Activated B cell treated with CpG ODN at 0.5 μM for 24 hours (primary cell): ENCODE measurements at places on chromosomes 16 and 17.

GRCh38 chr17:34067011-34067410, 188.1 kb upstream of the CCL2 start:
- no peak for DNase-seq

DNA sequence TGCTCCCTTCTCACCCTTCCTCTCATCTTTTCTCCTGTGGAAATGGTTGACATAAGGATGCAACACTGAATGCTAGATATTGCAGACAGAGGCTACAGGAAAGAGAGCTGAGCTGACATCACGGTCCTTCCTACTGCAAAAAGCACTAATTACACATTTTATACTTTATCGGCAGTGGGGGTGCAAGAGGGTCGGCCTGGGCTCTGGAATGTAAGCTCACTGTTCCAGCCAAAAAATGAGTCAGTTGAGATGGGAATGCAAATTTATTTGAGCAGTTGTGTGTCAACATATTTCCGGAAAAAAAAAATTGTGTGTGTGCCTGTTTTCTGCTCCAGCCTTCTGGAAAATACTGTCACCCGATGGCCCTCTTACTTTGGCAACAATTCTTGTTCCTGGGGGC, 14.1 kb upstream of the MRTFB start:
- no peak for DNase-seq

DNA sequence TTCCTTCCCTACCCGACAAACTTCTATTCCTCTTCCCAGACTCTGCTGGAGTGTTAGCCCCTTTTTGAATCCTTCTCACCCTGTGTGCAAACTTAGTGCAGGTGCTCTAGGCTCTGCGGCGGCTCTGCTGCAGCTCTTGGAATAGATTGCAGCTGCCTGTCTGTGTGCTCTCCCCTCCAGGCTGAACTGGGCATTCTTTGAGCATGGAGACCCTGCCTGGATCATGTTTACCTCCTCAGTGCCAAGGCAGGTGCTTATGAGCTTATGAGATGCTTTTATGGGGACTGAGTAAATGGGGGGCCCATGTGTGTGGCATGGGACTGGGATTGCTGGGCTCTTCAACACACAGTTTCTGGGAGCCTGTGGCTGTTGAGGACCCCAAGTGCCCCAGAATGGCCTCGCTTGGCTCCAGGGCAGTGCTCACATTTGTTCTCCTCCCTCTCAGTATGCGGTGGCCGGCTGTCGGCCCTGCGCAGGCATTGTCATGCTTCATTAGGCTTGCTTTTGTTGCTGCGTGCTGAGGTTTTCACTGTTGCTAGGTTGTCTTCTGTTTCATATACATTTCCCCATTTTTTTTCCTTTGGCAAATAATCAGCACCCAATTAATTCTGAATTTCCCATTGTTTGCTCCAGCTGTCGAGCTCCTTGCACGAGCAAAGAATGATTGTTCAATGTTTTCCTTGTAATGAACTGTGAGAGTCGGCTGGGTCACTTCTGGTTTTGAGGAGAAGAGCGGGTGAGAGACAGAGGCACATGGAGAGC, 185.5 kb upstream of the NLRP1 start:
- no peak for DNase-seq

- DNase-seq = peak; percentile 12
Measured at GRCh38 chr16:85992359-85992758, 93.4 kb downstream of the IRF8 start.

GRCh38 chr16:89827383-89828198, 684 bp upstream of the SPIRE2 start:
- DNase-seq = no peak

GRCh38 chr17:76271669-76272540, 6.8 kb downstream of the UBALD2 start:
- DNase-seq = peak; percentile 86

GRCh38 chr16:2856061-2856670, 1.8 kb downstream of the PRSS22 start:
- DNase-seq = no peak

DNA sequence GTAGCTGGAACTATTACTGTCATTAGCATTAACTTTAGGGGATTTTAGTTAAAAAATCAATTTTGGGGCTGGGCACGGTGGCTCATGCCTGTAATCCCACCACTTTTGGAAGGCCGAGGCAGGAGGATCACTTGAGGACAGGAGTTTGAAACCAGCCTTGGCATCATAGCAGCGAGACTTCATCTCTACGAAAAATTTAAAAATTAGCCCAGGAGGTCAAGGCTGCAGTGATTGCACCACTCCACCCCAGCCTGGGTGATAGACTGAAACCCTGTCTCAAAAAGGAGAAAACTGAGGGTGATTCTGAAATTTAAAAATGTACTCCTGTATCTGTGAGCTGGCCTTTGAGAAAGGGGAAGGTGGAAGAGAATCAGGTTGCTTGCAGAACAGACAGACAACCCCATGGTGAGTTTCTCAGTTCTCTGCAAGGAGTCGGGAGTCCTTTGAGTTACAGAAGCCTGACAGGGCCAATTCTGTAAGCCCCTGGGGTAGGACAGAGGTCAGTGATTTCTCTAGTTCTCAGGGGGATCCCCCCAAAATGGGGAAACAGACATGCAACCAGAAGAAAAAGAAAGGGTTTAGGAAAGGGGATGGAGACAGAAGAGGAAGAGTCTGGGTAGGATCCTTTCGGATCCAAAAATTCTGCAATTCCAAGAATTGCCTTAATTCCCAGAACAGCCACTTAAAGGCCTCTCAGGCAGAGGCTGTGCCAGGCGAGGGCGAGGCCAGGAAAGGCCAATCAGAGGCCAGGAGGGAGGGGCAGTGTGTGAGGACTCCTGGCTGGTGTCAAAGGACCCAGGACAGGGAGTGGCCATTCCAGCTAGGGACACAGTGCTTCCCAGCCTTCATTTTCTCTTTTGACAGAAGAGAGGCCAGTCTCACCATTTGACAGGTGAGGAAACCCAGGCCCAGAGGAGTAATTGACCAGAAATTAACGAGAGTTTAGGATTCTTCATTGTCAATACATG, 6.7 kb downstream of the NUPR1 start:
- DNase-seq = no peak

DNA sequence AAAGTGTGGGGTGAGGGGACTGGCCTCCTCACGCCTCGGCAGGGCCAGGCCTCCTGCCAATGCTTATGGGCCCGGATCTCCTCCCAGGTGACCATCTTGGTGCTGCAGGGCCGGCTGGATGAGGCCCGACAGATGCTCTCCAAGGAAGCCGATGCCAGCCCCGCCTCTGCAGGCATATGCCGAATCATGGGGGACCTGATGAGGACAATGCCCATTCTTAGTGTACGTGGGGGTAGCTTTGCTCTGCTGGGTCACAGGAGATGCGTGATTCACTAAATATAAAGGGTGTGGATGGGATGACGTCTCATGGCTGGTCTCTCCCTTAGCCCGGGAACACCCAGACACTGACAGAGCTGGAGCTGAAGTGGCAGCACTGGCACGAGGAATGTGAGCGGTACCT, 19.5 kb downstream of the NUP85 start:
- DNase-seq = no peak

GRCh38 chr16:14606102-14606501, 24.0 kb downstream of the PARN start:
- no peak for DNase-seq

GRCh38 chr16:80040814-80041213, 440.3 kb upstream of the MAF start:
- no peak for DNase-seq

DNA sequence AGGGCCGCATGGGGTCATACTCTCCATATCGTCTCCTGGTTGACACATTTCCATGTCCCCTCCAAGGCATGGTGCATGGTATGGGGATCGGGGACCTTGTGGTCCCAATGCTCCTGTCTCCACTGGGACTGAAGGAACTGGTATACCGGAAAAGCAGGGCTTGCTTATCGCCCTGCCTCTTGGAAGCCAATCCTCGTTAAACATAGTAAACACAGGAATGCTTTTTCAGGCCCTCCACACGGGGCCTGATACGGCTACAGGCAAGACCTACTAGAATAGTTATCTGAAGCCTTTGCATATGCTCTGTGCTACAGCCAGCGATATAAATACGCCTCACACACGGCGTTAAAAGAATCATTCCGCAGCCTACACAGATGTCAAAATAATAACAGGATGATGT, 159.5 kb downstream of the SHISA9 start:
- DNase-seq = no peak

DNA sequence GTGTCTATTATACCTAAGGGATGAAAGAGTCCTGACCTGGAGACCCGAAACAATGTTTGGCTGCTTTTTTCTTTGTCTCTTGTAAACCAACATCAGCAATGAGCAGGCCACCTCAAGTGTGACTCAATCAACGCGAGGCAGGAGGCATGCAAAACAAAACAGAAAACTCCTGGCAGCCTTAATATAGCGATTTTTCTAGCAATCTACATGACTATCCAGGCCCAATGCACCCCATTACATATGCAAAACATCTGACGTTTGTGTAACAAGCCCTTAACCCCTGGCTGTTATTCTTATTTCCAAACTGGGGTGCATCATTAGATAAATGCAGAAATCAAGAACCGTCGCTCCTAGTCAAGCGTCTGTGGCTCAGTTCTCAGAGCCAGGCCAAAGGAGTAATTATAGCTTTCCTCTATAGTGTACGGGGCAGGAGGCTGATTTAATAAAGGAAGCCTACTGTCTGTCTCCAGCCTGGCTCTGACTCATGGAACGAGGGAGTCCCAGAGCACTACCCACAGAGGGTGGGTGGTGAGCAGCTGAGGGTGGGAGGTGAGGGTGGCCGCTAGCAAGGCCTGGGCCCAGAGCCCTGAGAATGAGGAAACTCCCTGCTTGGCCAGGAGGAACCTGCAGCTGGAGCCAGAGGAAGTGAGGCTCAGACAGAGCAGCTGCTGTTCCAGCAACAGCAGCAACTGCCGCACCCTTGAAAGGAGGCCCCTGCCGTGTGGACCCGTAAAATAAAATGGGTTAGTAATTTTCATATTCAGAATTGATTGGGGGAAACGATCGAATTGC, 43.9 kb downstream of the CHD9 start:
- peak; percentile 55 for DNase-seq

DNA sequence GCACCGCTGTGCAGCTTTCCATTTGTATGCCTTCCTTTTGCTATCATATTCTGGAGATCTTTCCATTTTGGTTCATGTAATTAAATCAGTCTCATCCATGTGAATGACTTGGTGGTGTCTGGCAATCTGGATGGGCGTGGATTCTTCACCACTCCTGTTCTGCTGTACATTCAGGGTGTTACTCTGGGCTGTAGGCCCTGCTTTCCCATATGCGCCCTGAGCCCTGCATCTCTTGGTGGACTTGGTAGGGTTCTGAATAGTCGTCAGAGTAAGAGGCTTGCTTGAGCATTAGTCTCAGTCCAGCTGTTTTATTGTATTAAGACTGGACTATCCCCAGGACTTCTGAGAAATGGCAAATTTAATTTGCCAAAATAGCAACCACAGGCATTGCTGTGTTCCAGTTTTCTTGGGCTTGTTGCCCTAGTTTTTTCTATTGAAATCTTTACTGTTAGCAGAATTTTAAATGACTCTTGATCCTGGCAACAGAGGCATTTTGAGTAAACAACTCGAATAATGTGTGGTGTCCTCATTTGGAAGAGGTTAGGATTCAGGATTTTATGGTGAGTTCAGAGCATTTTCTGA, 14.9 kb downstream of the BANP start:
- DNase-seq = no peak

GRCh38 chr17:80968602-80969029, 23.0 kb upstream of the CHMP6 start:
- DNase-seq = no peak

- no peak for DNase-seq
Measured at GRCh38 chr17:67466251-67466796, 89.2 kb downstream of the PITPNC1 start.

- no peak for DNase-seq
Measured at GRCh38 chr17:41848788-41849187, 11.2 kb downstream of the KLHL10 start.
